GF-D8 (cell line): ENCODE measurements at places on chromosomes 2 and 18.
A peak's percentile ranks its signal among the peaks of the same experiment; 100 is the strongest.

DNA sequence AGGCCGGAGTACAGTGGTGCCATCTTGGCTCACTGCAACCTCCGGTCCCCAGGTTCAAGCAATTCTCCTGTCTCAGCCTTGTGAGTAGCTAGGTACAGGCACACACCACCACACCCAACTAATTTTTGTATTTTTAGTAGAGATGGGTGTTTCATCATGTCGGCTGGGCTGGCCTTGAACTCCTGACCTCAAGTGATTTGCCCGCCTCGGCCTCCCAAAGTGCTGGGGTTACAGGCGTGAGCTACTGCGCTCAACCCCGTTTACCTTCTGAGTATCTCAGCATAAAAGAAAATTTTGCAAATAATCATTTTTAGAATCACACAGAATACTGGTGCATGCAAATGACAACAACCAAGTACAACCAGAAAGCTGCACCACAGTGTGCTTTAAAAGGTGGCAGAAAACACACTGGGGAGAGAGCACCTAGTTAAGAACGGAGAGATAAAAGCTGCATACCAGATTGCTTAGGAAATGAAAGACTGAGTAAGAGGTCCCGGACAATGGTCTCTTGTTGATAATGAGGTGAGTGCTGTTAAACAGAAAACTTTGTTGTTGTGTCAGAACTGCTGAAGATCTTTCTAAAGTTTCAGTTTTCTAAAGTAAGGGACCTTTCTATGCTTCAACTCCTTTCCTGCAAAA is 189.6 kb downstream of the ACTR3 start:
- DNase-seq: no peak

DNA sequence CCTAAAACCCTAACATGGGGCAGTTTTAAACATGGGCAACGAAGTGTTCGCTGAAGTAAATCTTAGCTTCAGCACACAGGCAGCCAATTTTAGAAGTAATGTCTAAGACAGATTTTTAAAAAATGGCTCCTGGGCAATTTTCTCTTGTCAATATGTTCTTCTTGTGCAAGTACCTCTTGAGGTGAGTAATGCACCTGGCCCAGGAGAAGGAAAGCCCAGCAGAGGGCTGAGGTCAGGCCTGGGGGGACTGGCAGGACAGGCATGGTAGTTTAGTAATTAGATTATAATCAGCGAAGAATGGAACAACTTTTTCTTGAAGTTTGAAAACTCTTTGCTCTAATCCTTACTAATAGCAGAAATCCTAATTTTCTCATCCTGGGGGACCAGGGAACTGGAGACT is 77.6 kb downstream of the SPRED2 start:
- no peak for DNase-seq

- no peak for DNase-seq
Observed at GRCh38 chr18:31657823-31658669, 26.3 kb downstream of the B4GALT6 start.

DNA sequence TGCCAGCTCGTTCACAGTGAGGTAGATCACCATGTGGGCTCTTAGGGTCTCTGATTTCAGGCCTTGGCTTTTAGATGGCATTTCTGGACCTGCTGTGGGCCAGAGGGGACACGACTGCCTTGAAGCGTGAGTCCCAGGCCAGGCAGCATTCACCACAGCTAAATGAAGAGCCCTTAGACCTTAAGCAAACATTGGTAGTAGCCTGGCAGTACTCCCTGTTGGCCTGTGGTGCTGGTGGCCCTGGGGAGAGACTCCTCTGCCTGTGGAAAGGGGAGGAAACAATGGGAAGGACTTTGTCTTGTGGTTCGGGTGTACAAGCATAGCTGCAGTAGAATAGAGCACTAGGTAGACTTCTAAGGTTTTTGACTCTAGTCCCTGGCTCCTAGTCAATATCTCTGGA is 456.0 kb upstream of the DCC start:
- DNase-seq: no peak

GRCh38 chr18:24053211-24053610 is 38.7 kb downstream of the TTC39C start:
- no peak for DNase-seq

DNA sequence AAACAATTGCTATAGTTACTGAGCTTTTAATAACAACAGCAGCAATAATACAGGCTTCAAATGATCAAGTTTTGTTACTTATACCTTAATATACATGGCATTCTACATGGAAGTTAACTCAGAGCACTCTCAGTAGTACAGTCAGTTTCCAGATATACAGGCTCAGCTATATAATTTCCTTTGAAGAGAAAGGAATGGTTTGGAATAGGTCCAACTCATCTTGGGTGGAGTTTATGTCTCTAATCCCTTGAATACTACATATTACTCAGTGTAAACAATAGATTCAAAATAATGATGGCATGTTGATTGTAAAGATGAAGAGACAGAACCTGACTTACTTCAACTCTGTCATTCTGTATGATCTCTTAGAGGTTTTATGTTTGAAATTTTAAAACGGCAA is 174.9 kb downstream of the EPHA4 start:
- DNase-seq: no peak

GRCh38 chr2:219626540-219626939 is 890 bp upstream of the SLC4A3 start:
- no peak for DNase-seq

- DNase-seq: no peak
Observed at GRCh38 chr2:212154477-212154878, 384.1 kb downstream of the ERBB4 start.

GRCh38 chr2:59575191-59575590 is 978.3 kb downstream of the BCL11A start:
- peak; percentile 5 for DNase-seq

GRCh38 chr2:71130905-71131244 is 441 bp downstream of the MPHOSPH10 start:
- peak; percentile 29 for DNase-seq

DNA sequence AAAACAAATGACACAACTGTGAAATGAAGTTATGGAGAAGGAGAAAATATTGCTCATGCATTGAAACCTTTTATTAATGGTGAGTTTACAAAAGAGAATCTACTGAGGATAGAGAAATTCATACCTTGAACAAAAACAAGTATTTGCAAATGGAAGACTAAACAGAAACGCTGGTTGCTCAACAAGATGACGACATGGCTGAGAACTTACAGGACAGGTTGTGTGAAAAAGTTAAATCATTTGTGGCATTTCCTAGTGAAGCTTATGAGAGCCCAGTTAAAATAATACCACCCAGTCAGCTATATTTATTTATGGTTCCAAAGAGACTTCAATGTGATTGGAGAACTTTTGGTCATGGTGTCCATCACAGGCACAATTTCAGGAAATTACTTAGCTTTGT is 148.6 kb upstream of the PKDCC start:
- no peak for DNase-seq

- DNase-seq: no peak
Observed at GRCh38 chr2:7027956-7028655, 110.9 kb downstream of the RNF144A start.

- no peak for DNase-seq
Observed at GRCh38 chr18:11004951-11005350, 144.4 kb downstream of the PIEZO2 start.

- DNase-seq: no peak
Observed at GRCh38 chr2:102809291-102810189, 47.7 kb downstream of the TMEM182 start.

- no peak for DNase-seq
Observed at GRCh38 chr18:27860011-27860410, 316.9 kb downstream of the CDH2 start.

- peak; percentile 51 for DNase-seq
Observed at GRCh38 chr18:60246606-60247005, 126.0 kb downstream of the MC4R start.

GRCh38 chr2:206204710-206205109 is 45.0 kb downstream of the EEF1B2 start:
- DNase-seq: no peak

- peak; percentile 46 for DNase-seq
Observed at GRCh38 chr2:115161081-115161770, 718.8 kb downstream of the DPP10 start.
